ENCODE measurements at places on chromosomes 3 and 15.

DNA sequence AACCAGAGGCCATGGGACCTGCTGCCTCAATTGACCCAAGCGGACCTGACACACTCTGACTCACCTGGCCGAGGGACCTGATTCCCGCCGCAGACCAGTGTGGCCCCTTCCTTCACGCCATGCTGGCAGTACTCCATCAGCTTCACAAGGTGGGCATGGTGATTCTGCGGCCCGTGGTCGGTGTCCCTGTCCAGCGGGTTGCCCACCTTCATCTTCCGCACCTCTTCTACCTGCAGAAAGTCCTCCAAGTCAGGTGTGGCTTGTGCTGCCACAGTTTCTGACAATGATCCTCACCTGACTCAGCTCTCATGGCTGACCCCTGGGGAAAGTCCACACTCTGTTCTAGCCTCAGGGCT, 25.9 kb upstream of the SLC41A3 start:
- DNase-seq: no peak

DNA sequence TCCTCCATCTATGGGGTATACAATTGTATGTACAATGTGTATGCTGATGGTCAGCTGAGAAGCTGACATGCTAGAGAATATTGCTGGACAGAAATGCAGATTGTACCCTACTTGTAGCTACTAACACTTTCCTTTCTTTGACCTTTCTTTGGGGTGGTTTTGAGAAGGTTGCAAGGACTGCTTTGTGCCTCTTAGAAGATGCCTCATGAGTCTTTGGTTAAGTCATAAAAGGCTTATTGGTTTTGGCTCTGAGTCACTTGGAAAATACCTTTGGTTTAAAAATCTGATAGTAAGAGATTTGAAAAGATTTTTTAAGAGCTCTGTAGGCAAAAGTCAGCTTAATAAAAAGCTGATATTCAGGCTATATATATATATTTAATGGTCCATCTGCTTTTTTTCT, 71.5 kb downstream of the ZMAT3 start:
- no peak for DNase-seq

DNA sequence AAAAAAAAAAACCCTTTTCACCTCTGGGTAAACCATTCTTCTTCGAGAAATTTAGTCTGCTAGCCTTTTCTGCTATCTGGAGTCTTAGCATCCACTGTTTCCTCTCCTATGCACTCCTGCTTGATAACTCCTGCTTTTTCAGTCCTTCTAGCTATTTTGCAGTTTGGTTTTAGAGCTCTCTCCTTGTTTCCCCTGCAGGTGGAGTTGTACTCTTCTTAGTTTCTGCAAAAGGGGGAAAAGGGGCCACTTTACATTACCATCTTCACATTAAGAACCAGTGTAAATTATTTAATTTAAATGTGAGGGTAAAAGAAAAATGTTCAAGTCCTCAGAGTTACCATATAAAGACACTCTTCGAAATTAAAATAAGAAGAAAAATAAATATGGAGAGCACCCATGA, 23.6 kb upstream of the MYLK start:
- peak; percentile 3 for DNase-seq

DNA sequence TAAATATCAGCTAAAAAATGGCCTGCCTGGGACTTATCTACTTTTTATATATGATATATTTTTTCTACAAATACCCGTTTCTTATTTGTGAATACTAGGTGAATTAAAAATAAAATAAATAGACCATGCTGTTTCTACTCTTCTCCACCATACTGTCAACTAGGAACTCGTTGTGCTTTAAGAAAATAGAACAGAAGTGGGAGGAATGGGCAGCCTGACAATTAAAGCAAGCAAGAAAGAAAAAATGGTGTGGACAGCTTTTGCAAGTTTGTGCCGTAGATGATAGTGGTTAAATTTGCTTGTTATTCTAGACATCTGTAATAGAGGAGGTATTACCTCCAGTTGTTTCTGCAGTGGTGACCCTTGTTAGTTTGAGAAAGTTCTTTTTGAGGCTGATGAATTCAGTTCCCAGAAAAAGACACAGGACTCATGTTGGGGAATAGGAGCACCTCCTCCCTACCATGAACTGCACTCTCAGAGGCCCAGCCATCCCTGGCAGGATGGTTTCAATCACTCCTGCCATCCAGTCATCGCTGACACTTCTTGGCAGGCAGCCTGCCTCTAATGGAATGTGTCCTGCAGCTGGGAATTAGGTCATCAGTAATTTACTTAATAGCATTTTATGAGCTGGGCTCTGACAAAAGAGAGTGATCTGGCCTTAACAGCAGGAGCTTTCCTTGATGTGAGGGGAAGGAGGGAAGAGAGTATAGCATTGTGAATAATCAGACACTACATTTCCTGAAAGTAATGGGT, 105.0 kb upstream of the GAP43 start:
- peak; percentile 77 for DNase-seq

GRCh38 chr3:74267588-74268184, 346.8 kb downstream of the CNTN3 start:
- DNase-seq: peak; percentile 36

DNA sequence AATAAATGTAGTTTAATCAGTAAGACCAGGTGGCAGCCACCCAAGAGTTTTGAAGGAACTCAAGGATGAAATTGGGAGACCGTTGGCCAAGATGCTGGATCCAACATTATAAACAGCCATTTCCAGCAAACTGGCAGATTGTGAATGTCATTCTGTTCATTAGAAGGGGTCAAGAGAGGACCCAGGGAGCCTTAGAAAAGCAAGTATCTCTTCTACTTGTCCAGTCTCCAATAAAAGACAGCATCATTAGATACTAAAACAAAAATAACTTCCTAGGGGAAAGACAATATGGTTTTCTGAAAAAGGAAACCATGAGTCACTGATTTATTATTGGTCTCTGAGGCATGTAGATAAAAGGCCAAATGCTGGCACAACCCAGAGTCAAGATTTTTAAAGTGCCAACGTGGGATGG, 67.9 kb downstream of the GADL1 start:
- no peak for DNase-seq

DNA sequence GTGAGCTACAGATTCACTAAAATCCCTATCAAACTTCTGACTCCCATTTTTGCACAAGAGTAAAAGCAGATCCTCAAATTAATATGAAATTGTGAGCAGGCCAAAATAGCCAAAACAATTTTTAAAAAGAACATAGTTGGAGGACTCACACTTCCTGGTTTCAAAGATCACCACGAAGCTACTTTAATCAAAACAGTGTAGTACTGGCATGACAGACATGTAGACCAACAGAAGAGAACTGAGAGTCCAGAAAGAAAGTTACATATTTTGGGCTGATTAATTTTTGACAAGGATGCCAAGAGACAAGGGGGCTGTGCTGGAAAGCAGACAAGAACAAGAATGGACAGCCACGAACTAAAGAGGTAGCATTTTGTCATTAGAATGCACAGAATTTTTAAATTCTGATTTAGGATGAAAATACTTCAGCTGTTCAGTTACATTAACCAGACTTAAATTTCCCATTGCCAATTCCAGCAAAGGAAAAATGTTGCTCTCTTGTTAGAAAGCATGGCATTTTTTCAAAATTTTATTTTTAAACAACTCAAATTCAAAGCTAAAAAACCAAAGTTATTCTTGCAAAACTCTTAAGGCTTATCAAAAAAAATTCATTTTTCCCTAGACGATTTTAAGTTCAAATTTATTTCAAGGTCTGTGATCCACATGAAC, 14.0 kb downstream of the RYK start:
- DNase-seq: no peak

DNA sequence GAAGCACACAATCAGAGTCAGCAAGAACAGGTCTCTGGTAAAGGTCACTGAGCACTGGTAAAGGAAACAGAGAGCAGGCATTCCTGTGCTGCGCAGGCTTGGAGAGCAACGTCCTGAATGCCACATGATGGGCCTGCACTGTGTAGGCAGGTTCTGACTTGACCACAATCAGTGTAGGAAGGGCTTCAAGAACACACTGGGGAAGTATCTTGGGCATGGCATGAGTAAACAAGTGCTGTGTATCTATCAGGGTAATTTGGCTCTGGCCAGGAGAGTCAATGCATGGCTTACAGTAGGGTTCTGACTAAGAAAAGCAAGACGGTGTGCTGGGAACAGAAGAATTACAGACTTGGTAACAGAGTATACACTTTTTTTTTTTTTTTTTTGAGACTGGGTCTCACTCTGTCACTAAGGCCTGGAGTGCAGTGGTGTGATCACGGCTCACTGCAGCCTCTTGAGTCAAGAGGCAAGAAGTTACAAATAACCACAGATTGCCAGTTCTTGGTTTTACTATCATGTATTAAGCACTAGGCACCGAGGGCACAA, 30.6 kb downstream of the TBC1D2B start:
- DNase-seq: no peak

DNA sequence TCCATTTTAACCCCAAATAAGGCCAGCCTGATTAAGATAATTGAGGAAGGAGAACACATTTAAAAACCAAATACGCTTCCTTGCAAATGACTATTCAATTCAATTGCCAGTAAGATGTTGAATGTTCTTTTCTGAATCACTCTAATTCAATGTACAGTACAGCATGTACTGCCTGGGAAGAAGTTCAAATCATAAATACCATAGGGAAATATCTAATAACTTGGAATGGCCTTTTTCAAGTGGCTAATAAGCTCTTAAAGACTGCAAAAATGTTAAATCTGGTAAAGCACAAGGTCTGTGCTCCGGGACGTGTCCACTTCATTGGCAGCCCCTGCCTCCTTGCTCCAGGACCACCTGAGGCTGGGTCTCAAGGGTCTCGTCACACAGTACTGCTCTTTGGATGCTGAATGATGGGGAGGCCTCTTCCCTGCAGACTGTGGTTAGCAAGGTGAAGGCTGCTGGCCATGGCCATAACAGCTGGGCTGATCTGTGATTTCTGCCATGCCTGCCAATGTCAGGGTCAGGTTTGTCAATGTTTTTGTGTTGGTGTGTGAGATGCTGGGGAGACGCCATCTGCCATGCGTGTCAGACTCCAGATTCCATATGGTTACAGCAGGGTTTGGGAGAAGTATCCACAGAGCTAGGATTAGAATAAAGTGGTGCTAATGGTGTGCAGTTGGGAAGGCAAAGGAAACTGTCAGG, 300.5 kb downstream of the ADAMTS17 start:
- no peak for DNase-seq

- no peak for DNase-seq
These were observed 244.2 kb downstream of the NAALADL2 start for GRCh38 chr3:175103298-175103697.

GRCh38 chr15:58980351-58980939, 7.0 kb upstream of the RNF111 start:
- DNase-seq: peak; percentile 57

DNA sequence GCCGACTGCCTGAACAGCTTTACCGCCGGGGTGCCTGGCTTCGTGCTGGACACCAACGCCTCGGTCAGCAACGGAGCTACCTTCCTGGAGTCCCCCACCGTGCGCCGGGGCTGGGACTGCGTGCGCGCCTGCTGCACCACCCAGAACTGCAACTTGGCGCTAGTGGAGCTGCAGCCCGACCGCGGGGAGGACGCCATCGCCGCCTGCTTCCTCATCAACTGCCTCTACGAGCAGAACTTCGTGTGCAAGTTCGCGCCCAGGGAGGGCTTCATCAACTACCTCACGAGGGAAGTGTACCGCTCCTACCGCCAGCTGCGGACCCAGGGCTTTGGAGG, 815 bp downstream of the SPINT1 start:
- peak; percentile 73 for DNase-seq

DNA sequence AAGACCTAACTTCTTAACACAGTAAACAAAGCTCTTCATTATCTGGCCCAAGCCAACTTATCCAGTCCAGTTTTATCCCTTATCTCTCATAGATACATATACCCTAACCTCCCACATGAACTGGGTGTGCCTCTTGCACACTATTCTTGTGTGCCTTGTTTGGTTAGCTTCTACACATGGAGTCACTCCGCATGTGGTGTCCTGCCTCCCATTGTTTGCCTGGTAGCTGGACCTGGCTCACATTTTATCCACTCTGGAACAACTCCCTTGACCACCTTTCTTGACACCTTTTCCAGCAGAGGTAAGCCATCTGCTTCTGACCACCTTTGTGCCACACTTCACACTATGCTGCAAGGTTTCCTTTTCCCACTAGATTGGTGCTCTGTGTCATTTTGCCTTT, 15.2 kb downstream of the TIPARP start:
- DNase-seq: peak; percentile 73

- no peak for DNase-seq
These were observed 4.0 kb upstream of the TBC1D21 start for GRCh38 chr15:73869216-73869995.

DNA sequence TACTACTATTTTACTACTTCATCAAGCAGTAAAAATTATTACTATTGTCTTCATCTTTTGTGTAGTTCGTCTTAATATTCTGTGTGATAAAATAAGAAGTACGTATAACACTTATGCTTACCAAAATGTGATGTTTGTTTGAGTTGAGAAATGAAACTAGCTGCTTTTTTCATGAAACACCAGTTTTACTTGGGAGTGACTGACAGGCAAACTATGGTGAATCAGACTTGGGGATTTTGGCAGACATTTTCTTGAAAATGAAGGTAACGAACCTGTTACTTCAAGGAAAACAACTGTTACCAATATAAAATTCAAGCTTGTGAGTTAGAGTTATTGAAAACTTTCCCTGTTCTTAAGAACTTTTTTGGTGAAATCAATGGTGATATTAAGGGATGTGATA, 10.3 kb downstream of the U2SURP start:
- no peak for DNase-seq

DNA sequence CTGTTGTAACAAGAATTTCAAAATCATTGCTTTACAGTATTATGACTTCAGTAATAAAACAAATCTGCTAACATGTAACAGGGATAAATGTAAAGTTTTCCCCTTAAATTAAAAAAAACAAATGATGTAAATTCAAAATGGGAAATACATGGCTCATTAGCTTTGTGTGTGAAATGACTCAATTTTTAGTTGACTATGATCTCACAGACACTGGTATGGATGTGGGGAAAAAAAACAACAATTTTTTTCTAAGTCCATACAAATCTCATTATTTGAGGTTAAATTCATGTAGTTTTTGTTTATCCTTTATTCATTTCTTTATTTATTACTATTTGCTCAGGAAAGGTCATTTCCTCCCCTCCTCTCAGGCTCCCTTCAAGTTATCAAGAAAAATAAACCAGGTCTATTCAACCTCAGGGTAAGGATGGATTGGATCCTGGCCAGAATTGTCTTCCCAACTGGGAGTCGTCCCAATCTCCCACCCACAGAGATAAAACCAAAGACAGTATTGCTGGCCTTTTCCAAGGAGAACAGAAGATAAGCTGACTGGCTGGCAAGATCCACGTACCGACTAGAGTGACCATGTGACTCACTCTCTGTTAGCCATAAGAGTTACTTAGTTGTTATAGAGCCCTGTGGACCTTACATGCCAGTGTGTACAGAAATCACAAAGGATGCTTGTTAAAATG, 373.3 kb downstream of the GAP43 start:
- peak; percentile 30 for DNase-seq

GRCh38 chr3:188855675-188856074, 316.1 kb upstream of the TPRG1 start:
- DNase-seq: no peak

- no peak for DNase-seq
These were observed 291.0 kb upstream of the PPP2R3A start for GRCh38 chr3:135674508-135674907.
